Right atrium auricular region (tissue), 2 donors: ENCODE measurements at places on chromosomes 12 and 14.

GRCh38 chr12:87679251-87679650 lies 349.9 kb downstream of the C12orf50 start:
- no peaks in the 10 kb centered on the region for H3K27me3 ChIP-seq
- H3K4me1 ChIP-seq: no peaks in the 10 kb centered on the region
- H3K27ac ChIP-seq: no peak overlapping the region
- no peak for DNase-seq
- H3K4me3 ChIP-seq: no peak overlapping the region

GRCh38 chr12:38817942-38818341 lies 87.4 kb downstream of the CPNE8 start:
- H3K36me3 ChIP-seq: peaks cover 2% of the 10 kb centered on the region
- H3K27ac ChIP-seq: no peak overlapping the region
- no peak overlapping the region for H3K4me3 ChIP-seq
- H3K27me3 ChIP-seq: no peaks in the 10 kb centered on the region
- H3K4me1 ChIP-seq: peaks cover 6% of the 10 kb centered on the region
- no peak for DNase-seq

- H3K27ac ChIP-seq: no peak overlapping the region
- no peak for DNase-seq
- H3K27me3 ChIP-seq: no peaks in the 10 kb centered on the region
- H3K4me3 ChIP-seq: no peak overlapping the region
- H3K36me3 ChIP-seq: peaks cover 10% of the 10 kb centered on the region
- H3K4me1 ChIP-seq: no peaks in the 10 kb centered on the region
Observed at GRCh38 chr14:104996483-104996882, 10.9 kb downstream of the CLBA1 start.

DNA sequence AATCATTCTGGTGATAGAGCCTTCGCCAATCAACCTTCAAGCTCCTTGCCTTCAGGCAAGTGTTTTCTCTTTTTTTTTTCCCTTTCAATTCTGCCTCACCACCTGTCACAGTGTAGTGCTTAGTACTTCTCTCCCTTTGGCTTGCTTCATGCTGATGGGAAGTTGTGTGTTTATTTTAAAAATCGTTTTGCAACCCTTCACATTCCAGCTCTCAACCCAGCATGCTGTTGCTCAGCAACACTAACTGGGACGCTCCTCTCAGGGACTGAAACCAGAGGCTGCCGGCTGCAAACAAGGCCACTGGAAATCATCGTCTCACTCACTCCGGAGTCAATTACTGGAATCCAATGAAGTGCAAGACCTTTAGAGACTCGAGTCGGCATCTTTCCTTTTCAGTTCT lies 342.7 kb downstream of the PRKD1 start:
- H3K27ac ChIP-seq: no peak overlapping the region
- H3K27me3 ChIP-seq: no peaks in the 10 kb centered on the region

DNA sequence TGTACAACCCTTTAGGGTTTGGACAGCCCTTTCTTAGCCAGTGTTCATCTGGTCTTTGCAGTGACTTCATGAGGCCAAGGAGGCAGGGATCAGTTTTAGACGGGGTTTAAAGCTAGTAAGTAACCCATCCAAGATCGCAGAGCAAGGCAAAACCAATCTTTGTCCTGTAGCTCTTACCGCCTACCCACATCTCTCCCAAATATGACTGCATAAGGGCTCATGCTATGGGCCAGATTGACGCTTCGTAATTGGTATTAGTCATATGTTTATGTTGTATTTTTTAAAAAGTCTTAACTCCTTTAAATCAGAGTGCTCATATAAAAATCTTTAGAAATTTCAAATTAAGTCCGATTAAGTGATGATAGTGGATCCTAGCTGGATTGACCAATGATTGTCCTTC lies 3.7 kb upstream of the CLMN start:
- H3K4me1 ChIP-seq: no peaks in the 10 kb centered on the region
- H3K27me3 ChIP-seq: no peaks in the 10 kb centered on the region

- H3K4me3 ChIP-seq: peak overlapping the region; percentile 61
- peaks cover 90% of the 10 kb centered on the region for H3K4me1 ChIP-seq
- H3K36me3 ChIP-seq: peaks cover 5% of the 10 kb centered on the region
- H3K27me3 ChIP-seq: no peaks in the 10 kb centered on the region
Observed at GRCh38 chr12:13203034-13203922, 6.8 kb downstream of the EMP1 start.

DNA sequence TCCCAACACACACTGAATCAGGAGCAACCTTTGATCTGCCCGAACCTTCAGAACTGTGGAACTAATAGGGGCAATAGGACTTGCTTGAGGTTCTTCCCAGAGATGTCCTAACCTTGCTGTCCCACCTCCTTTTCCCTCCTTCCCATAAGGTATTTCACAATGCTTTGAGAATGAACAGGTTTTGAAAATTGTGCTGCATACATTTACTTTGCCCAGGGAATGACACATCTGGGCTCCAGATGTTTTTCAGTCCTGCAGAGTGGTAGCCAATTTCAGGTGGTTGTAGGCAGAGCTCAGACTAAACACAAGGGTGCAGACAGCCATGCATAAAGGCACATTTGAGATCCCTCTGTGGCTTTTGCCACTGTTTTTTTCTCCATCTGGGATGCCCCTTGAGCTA lies 206.7 kb upstream of the PWP1 start:
- no peaks in the 10 kb centered on the region for H3K4me1 ChIP-seq
- DNase-seq: no peak
- H3K4me3 ChIP-seq: no peak overlapping the region
- H3K27ac ChIP-seq: no peak overlapping the region

DNA sequence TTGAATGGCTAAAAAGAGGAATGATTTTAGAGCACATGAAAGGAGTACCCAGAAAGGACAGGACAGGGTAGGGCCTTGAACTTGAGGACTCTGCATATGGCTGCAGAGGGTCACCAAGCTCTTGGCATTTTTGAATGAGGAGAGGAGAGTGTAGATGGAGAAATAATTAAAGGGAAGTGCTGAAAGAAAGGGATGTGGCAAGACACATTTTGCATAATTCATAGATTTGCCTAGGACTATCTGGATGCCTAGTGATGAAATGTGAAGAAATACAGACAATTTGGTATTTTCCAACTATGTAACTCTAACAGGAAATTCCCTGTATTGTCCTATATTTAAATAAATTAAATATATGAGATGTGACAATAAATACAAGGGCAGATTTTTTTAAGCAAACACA lies 27.5 kb upstream of the MDM1 start:
- no peak for DNase-seq
- no peaks in the 10 kb centered on the region for H3K27me3 ChIP-seq
- H3K4me3 ChIP-seq: no peak overlapping the region
- no peaks in the 10 kb centered on the region for H3K36me3 ChIP-seq
- no peak overlapping the region for H3K27ac ChIP-seq

- no peak for DNase-seq
- H3K4me3 ChIP-seq: peak overlapping the region; percentile 67
- H3K4me1 ChIP-seq: peaks cover 80% of the 10 kb centered on the region
- H3K36me3 ChIP-seq: peaks cover 44% of the 10 kb centered on the region
- H3K27me3 ChIP-seq: no peaks in the 10 kb centered on the region
Observed at GRCh38 chr12:52052468-52053186, 1.4 kb downstream of the NR4A1 start.

DNA sequence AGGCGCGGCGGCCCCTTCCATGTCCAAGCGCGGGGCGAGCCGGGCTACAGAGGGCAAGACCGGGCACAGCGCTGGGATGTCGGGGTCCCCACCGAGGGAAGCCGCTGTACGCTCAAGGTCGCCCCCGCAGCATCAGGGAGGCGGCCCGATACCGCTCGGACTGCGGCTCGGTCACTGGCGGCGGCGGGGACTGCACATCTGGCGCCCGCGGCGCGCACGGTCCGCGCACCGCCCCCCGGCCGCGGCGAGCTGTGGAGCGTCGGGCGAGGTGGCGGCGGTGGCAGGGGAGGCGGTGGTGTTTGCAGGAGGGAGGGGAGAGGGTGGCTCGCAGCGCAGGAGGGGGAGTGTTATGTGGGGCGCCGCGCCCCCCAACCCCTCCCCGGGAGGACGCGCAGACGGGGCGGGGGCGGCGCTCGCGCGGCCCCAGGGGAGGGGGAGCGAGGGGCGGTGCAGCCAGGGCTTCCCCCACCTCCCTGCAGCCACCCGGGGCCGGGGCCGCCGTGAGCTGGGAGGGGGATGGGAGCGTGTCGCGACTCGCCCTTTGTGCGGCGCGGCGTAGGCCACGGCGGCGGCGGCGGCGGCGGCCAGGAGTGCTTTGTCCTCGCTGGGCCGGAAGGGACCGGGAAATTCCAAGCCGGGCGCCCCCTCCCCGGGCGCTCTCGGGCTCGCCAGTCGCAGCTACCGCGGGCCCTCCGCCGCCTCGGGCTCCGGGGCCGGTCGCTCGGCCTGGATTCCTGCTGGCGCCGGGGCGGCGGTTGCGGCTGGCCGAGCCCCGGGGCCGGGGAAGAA lies at the start of gene NUAK1:
Gene NUAK1, minus strand, starts transcription at position 322 of the 789 bp plus-strand sequence. Its CDS starts 301 bp downstream, at position 21.
- H3K27me3 ChIP-seq: no peaks in the 10 kb centered on the region
- H3K4me1 ChIP-seq: peaks cover 62% of the 10 kb centered on the region
- no peaks in the 10 kb centered on the region for H3K36me3 ChIP-seq
- peak; percentile 73 for DNase-seq

DNA sequence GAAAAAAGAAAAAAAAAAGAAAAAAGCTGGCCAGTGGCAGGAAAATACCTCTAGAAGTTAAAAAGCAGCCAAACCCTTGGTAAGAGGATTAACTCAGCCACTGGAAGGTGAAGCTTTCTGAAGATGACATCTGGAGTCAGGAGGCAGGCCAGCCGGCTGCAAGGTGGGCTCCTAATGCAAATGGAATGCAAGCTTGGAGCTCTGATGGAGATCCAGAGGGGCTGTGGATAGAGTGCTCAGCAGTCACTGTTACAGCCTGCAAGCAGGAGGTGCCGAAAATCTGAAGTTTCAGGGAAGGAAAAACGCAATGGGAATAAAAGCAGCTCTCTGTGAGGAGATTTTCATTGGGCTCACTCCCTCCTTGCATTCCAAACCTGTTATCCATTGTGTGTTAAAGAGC lies 41.0 kb downstream of the GSC start:
- no peak for DNase-seq
- H3K4me1 ChIP-seq: no peaks in the 10 kb centered on the region

- no peaks in the 10 kb centered on the region for H3K4me1 ChIP-seq
- DNase-seq: no peak
- no peak overlapping the region for H3K27ac ChIP-seq
- H3K36me3 ChIP-seq: no peaks in the 10 kb centered on the region
- no peak overlapping the region for H3K4me3 ChIP-seq
Observed at GRCh38 chr12:11684393-11684792, 34.9 kb downstream of the ETV6 start.

DNA sequence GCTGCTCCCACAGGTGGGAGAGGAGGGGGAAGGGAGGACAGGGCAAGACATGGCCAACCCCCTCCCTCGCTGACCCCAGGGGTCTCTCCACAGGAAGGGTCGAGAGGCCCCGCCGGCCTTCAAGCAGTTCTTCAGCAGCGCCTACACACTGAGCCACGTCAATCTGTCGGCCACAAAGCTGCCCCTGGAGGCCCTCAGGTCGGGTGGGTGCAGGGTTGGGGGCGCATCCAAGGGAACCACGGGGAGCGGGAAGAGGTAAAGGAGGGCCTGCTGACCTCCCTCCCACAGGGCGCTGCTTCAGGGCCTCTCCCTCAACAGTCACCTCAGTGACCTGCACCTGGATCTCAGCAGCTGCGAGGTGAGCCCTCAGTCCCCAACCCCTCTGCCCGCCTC lies 6.1 kb downstream of the CARMIL3 start:
- no peak overlapping the region for H3K4me3 ChIP-seq
- no peak overlapping the region for H3K27ac ChIP-seq
- H3K27me3 ChIP-seq: no peaks in the 10 kb centered on the region
- H3K36me3 ChIP-seq: no peaks in the 10 kb centered on the region
- DNase-seq: no peak
- H3K4me1 ChIP-seq: no peaks in the 10 kb centered on the region

GRCh38 chr14:79405512-79405910 lies 805.8 kb downstream of the DIO2 start:
- DNase-seq: no peak
- H3K27ac ChIP-seq: no peak overlapping the region
- no peaks in the 10 kb centered on the region for H3K27me3 ChIP-seq
- H3K36me3 ChIP-seq: no peaks in the 10 kb centered on the region
- H3K4me3 ChIP-seq: no peak overlapping the region

DNA sequence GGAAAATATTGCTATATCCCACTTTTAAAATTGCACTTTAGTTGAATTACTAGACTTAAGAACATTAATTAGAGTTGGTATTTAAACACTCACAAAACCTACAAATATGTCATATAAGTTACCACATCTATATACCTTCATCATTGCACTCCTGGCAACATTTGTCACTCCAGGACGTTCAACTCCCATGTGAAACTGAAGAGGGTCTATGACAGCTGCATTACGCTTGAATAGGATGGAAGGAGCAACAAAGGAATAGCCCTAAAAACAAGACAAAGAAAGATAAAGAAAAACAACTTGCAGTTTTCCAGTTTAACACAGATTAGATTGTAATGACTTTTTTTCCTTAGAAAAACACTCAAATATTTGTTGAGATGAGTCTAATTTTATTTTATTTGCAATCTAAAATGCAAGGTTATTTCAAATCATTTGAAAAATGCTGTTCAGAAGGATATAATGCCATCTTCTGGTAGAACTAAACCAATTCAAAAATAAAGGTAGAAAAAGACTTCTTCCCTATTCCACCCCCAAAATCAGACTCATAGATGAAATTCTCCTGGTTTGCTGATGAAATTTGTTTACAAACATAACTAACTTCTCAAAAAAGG lies 84.3 kb upstream of the TTC7B start:
- H3K36me3 ChIP-seq: peaks cover 18% of the 10 kb centered on the region
- no peaks in the 10 kb centered on the region for H3K27me3 ChIP-seq
- H3K4me3 ChIP-seq: no peak overlapping the region
- no peaks in the 10 kb centered on the region for H3K4me1 ChIP-seq
- no peak for DNase-seq
- H3K27ac ChIP-seq: no peak overlapping the region

GRCh38 chr12:5094986-5095385 lies 51.3 kb downstream of the KCNA5 start:
- DNase-seq: no peak
- no peaks in the 10 kb centered on the region for H3K27me3 ChIP-seq

DNA sequence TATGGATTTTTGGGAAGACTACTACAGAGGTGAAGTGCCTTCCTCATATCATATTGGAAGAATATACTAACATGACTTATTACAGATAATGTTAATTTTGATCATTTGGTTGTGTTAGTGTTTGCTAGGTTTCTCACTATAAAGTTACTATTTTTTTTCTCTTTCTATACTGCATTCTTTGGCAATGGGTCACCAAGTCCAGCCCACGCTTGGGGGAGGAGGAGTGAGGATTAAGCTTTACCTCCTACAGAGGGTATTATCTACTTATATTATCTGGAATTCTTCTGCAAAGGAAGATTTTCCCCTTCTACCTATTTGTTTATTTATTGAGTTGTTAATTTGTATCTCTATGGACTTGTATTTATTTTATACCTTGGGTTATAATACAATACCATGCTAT lies 31.5 kb downstream of the SCN8A start:
- no peaks in the 10 kb centered on the region for H3K4me1 ChIP-seq
- no peak overlapping the region for H3K27ac ChIP-seq
- no peaks in the 10 kb centered on the region for H3K27me3 ChIP-seq

GRCh38 chr12:95546491-95546813 lies 4.8 kb downstream of the USP44 start:
- peaks cover 6% of the 10 kb centered on the region for H3K4me1 ChIP-seq
- no peak overlapping the region for H3K27ac ChIP-seq
- no peak overlapping the region for H3K4me3 ChIP-seq

- H3K27me3 ChIP-seq: no peaks in the 10 kb centered on the region
- no peak within 1 kb of the TSS for H3K4me3 ChIP-seq
- no peak within 1 kb of the TSS for H3K27ac ChIP-seq
- H3K36me3 ChIP-seq: no peaks in the 10 kb centered on the region
Observed at GRCh38 chr12:8612629-8613028, at the start of gene AICDA. Gene AICDA, minus strand, starts transcription at chr12:8612859. Its CDS starts 92 bp downstream, at chr12:8612767.

GRCh38 chr12:92431146-92431545 lies 271.6 kb upstream of the PLEKHG7 start:
- no peak for DNase-seq
- H3K4me3 ChIP-seq: no peak overlapping the region
- H3K36me3 ChIP-seq: no peaks in the 10 kb centered on the region
- no peak overlapping the region for H3K27ac ChIP-seq
- no peaks in the 10 kb centered on the region for H3K4me1 ChIP-seq
